RPMI8226 (cell line): ENCODE measurements at places on chromosomes 4 and X.

DNA sequence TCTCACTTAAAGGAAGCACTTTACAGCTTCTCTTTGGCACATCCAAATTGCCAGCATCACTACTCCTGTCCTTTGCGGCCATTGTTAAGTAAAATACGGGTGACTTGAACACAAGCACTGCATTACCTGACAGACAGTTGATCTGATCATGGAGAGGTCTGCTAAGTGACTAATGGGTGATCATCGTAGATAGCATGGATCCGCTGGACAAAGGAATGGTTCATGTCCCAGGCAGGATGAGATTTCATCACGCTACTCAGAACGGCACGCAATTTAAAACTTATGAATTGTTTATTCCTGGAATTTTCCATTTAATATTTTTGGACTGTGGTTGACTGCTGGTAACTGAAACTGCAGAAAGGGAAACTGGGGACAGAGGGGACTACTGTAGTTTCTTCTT lies 94.1 kb downstream of the NEUROG2 start:
- DNase-seq: no peak

- DNase-seq: peak; percentile 58
Measured at GRCh38 chr4:78864405-78865024, 74.7 kb downstream of the PAQR3 start.

GRCh38 chr4:8547912-8548730 lies 32.1 kb upstream of the GPR78 start:
- DNase-seq: no peak

DNA sequence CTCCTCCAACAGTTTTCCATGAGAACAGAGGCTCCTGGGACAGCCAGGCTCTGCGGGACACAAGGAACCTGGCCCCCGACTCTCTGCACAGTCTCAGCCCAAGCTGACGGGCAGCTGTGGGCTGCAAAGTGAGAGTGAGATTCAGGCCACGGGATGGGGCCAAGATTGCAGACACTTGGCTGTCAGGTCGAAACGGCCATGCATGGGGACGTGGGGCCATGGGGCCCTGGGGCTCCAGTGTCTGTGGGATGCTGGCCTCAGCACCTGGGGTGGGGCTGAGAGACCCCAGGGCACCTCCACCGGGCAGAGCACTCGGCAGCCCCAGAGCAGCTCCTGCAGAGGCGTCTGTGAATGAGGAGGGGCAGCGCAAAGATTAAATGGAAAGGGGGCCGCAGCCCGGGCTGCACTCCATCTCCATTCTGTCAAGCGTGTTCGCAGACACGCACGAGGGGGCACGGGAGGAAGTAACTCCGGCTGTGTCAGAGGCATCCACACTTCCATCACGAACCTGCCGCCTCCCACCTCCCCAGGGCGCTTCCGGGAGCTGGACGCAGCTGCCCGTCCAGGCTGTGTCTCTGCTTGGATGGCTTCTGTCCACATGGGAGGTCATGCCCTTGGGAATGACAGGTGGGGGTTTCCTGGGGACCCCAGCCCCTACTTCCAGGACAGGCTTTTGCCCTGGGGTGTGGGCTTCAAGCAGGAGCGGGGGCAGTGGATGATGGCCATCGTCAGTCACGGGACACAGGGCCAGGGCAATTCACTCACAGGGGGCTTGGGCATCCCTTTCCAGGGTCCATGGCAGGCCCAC lies 82.8 kb upstream of the NKX1-1 start:
- DNase-seq: no peak

DNA sequence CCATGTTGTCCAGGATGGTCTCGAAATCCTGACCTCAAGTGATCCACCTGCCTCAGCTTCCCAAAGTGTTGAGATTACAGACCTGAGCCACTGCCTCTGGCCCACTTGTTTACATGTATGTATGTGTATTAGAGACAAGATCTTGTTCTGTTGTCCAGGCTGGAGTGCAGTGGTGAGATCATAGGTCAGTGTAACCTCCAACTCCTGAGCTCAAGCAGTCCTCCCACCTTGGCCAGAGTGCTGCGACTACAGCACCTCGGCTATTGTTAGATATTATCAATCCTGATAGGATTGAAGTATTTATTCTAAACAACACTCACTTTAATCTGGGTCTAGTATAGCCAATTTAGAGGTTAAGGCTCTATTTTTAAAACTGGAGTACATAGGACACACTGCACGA lies 36.0 kb downstream of the PAGE1 start:
- no peak for DNase-seq

- DNase-seq: no peak
Measured at GRCh38 chr4:81214144-81214880, 710 bp downstream of the PRKG2 start.

- no peak for DNase-seq
Measured at GRCh38 chrX:24055043-24055356, 244 bp downstream of the EIF2S3 start.

- no peak for DNase-seq
Measured at GRCh38 chrX:139191746-139192385, 338.7 kb upstream of the F9 start.

DNA sequence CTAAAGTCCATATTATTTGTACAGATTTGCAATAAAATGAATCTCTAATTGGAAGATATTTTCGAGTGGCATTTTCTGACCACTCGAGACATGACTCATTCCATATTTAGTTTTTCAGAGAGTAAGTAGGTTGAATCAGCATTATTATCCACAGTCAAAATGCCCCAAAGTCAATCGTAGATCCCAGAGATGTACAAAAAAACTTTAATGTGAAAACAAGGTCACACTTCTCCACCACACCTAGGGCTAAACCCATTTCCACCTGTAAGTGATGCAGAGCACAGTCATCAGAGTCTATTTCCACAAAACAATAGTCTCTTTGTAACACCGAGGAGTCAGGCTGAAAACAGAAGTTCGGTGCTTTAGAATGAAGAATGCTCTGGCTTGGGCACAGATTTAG lies 117.1 kb upstream of the TENM3 start:
- DNase-seq: no peak

DNA sequence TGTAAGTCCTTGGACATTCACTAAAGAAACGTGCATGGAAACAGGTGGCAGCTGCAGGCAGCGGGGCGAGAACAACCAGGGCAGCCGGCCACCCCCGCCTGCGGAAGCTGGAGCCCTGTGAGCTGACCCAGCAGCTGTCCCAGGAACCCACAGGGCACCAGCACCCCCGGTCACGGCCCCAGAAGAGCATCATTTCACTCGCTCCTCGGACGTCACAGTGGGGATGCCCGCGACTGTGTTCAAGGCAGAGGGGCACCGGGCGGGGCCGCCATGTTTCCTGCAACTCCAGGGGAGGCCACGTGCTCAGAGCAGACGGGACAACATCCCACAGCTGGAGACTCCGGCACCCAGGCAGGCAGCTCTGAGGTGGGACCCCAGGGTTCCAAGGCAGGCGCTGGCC lies 45.0 kb upstream of the CPLX1 start:
- no peak for DNase-seq

DNA sequence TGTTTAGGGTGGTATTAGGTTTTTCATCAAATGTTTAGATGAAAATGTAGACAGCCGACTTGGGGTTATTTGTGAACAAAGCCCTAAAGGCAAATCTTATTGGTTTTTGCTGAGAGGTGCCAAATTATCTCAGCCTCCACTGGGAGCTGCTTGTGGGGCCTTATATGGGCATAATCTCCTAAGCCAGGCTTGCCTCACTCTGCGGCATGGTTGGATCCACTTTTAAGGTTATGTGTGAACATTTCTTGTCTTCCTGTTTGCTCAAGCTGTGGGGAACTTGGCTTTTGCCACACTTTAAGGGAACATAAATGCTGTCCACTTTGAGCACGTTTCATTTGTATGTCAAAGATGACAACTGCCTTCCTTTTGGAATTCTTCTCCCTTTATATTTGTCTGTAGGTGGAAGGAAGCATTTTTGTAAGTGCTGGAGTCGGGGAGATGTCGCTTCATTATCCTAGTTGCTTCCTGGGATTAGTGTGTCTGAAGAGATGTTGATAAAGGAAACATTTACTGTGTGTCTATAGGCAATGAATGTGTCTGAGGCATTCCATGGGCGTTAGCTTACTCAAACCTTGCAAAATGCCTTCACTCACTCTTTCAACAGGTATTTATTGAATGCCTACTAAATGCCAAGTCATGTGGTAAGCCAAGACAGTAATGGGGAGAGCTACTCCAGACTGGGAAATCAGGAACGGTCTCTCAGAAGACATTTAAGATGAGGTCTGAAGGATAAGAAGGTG lies 78.3 kb downstream of the SLC9A6 start:
- DNase-seq: no peak

DNA sequence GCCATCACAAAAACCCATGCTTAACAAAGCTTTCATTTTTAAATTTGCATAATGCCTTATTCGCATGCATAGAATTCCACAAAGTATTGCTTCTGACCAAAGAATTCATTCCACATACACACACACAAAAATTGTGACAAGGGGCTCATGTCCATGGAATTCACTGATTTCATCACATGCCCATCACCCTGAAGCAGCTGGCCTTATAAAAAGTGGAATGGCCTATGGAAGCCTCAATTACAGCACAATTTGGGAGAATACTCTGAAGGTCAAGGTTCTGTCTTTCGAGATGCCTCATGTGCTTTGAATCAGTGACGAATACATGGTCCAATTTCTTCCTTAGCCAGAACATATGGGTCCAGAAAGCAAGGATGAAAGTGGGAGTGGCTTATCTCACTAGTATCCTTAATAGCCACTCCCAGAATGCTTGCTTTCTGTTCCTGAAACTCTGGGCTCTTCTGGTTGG lies 165.7 kb downstream of the KDR start:
- no peak for DNase-seq

DNA sequence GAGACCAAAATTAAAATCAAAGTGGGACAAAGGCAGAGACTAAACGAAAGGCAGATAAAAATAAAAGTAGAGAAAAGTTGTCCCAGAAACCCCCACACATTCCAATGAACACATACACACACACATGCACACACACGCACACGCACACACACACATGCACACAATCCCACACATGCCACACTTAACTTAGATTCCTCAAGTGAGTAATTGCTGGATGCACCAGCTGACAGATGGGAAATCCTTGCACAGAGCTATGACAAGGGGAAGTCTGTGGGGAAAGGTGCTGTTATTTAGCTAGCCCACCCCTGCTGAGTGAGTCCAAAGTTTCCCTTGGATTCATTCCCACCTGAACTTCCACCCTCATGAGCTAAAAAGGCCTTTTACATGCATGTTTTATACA lies 233.9 kb downstream of the RAB28 start:
- DNase-seq: no peak

- DNase-seq: no peak
Measured at GRCh38 chr4:154406018-154406795, 85.4 kb downstream of the DCHS2 start.

DNA sequence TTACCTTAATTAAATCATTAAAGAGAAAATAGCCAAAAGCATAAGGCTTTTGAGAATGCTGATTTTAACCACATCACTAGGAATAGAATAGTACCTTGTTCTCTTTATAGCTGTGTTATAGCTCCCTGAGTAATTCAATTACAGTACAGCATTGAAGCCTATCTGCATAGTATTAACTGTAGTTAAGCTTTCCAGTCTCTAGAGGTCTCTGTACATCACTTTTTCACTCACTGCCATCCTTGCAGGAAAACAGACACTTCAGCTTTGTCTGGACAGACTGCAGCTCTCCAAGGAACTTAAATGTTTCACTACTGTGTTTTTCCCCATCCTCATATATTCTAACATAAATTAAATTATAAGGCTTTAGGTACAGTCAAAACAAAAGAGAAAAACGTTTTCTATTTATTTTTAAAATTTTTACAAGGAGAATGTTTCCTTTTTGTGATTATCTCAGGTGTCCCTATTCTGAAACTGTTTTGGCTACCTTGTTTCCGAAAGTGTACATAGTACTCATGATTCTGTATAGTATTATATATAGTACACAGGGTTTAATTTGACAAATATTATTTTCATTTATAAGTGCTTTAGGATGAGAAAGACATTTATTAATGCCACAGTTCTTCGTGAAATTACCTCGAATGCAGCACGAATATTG lies 407.9 kb downstream of the PCDH18 start:
- peak; percentile 33 for DNase-seq

DNA sequence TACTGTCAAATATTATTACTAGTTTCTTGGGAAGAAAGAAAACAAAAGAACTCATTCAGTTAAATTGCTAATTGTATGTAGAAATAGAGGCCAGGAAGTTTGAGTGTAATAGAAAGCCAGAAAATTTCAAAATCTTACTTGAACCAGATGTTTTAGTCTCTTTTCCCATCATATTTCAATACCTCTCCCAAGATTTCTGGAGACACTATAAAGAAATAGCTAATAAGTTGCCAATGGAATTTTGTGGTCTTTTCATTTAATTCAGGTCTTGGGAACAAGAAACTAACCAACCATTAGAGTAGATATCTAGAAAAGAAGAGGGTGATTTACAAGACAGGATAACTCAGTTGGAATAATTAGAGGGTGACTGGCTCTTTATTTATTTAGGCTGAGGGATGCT lies 112.2 kb downstream of the AGTR2 start:
- no peak for DNase-seq

DNA sequence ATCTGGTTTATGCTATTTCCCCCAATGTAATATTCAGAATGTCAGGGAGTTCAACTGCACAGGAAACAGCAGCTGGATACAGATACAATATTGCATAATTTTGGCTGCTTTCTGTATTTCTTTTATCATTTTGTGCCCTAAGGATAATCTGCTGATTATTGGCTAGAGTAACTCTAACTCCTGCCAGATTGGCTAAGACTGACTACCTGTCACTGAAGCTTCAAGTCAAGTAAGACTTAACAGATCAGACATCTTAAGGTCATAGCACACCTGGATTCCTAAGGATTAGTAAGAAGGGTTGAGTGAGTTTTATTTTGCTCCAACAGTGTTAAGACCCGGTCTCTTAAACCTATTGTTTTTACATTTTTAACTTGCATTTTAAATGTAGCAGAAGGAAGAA lies 136.8 kb downstream of the KLF8 start:
- no peak for DNase-seq

GRCh38 chr4:148054275-148054674 lies 322.4 kb downstream of the ARHGAP10 start:
- DNase-seq: no peak

DNA sequence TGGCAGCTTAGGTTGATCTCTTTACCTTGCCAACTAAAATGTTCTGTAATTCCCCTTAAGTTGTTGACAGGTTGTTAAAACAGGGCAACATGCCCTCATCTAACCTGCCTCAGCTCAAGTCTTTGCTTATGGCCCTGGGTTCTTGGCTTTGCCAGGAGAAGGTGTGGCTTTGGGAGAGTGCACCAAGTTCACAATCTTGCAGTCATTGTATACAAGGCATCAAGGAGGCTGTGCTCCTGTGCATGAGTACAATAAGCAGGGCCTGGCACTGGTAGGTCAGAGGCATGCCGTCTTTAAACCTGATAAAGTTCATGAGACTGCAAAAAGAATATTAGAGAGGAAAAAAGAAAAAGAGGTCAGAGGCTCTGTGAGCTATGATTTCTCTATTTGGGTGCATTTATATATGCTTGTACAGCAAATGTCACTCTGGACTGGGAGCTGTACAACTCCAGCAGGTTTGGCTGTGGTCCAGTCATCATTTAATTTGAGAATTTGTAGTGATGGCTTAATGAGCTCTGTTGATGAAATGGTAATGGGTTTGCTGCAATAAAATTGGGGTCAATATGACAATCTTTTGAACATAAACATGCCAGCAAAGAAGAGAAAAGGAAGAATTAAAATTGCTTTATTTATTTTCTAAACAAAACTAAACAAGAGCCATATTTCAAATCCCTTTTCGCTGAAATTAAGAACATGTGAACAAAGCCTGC lies 30.3 kb downstream of the AREG start:
- DNase-seq: no peak

- DNase-seq: peak; percentile 15
Measured at GRCh38 chr4:7323872-7324650, 110.7 kb downstream of the PSAPL1 start.
